Stimulated activated CD4-positive, alpha-beta T cell treated with anti-CD3 and anti-CD28 coated beads, TNF-alpha, amount 100 ng/mL, for 24 hours (primary cell): ENCODE measurements at places on chromosomes 16 and 17.

DNA sequence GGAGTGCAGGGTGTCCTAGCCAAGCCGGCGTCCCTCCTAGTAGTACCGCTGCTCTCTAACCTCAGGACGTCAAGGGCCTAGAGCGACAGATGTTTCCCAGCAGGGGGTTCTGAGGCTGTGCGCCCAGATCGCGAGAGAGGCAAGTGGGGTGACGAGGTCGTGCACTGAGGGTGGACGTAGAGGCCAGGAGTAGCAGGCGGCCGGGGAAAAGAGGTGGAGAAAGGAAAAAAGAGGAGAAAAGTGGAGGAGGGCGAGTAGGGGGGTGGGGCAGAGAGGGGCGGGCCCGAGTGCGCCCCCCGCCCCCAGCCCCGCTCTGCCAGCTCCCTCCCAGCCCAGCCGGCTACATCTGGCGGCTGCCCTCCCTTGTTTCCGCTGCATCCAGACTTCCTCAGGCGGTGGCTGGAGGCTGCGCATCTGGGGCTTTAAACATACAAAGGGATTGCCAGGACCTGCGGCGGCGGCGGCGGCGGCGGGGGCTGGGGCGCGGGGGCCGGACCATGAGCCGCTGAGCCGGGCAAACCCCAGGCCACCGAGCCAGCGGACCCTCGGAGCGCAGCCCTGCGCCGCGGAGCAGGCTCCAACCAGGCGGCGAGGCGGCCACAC, at the start of gene MMP2:
Gene MMP2, plus strand, starts transcription at position 372 of the 603 bp plus-strand sequence. CDS start 282 bp downstream, outside the sequence.
- DNase-seq: no peak

- DNase-seq: no peak
These were observed 15.3 kb upstream of the CACNA1H start for GRCh38 chr16:1137604-1138003.

- DNase-seq: no peak
These were observed 4.1 kb upstream of the TGFB1I1 start for GRCh38 chr16:31467858-31468257.

DNA sequence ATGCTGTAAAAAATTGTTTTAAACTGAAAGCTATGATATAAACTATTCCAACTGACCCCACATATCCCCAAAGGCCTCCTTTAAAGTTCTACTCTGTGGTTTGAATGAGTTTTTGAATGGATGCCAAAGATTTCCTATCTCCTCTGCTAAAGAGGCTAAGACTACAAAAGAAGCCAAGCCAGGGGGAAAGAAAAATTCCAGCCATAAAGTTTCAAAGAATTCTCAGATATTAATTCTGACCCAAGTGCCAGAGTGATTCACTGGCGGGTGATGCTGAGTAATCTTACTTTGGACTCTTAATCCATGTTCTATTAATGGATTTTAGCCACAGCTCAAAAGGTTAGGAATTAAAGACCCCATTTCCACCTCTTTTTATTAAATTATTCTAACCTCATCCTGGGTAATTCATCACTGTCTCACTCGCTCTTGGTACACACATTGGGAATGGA, 60.7 kb downstream of the HS3ST3A1 start:
- DNase-seq: no peak

GRCh38 chr17:76458580-76459490, 5.9 kb upstream of the UBE2O start:
- no peak for DNase-seq

GRCh38 chr17:41002814-41003213, 3.1 kb upstream of the KRTAP3-2 start:
- no peak for DNase-seq

DNA sequence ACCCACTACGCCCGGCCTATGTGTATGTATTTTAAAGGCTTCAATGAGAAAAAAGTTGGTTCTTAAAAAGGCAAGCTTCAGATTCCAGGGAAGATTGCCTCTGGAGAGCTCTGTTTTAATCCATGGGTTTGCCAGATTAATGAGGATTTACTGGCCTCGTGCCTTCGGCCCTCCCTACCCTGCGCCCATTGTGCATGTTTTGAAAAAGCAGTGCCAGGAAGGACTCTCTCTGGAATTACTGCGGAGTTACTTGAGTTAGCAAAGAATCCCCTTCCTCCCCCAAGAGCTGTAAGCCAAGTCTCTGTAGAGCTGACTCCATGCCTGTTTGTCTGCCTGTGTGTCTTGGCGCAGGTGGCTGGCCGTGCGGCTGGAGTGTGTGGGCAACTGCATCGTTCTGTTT, 98.9 kb downstream of the ABCC6 start:
- DNase-seq: no peak

DNA sequence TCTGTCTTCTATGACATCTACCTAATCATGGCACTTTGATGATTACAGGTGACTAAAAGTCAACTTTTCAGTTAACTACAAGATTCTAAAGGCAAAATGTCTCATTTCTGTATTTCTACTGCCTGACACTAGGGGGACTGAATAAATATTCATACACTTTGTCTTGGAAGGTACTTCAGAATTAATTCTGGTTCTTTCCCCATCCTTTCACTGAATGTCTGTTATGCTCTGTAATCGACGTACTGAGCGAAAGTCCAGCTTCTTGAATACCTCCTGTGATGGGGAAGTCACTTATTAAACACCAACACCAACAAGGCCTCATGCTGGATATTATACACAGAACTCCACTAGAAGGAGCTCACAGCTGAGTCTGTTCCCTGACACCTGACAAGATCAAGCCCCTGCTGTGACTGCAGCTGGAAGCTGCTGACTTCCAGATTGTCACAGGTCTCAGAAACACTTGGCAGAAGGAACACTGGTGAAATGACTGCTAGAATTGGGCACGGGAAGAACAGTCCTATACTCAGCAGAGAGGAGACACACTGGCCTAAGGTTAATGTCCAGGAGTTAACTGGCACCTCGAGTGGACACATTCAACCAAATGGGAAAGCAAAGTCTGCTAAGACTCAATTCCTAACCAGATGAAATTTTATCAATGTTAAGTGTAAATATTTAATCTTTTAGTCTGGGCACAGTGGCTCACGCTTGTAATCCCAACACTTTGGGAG, 31.9 kb downstream of the CMC2 start:
- no peak for DNase-seq

DNA sequence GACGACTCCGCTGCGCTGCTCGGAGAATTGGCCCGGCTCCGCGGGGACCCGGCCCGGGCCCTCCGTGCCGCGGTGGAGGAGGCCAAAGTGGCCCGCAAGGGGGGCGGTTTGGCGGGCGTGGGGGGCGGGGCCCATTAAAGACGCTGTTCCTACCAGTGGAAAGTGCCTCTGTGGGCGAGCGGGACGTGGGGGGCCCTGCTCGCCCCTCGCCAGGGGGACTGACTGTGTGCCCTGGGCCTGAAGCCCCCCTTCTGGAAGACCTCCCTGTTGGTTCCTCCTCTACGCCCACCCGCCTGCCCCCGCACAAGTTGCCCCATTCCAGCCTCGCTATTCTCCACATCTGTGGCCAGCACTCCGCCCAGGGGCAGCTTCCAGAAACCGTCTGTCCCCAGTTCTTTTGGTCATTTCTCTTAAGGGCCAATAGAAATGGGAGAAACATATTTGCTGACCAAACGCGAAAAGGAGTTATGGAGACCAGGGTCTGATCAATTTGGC, 1.9 kb upstream of the FGF11 start:
- DNase-seq: no peak

DNA sequence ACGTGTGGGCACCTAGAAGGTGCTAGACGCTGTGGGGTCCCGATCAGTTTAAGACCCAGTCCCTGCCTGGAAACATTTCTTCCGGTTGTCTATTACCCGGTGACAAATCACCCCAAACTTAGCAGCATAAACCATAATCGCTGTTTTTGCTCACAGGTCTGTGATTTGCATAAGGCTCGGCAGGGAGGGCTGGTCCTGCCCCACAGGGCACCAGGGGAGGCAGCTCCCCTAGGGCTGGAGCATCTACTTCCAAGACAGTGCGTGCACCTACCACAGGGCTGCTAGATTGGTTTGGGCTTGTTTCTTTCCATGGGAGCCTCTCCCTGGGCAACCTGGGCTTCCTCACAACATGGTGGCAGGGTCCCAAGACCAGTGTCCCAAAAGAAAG, 214.5 kb upstream of the CIBAR2 start:
- DNase-seq: no peak
